ENCODE measurements at places on chromosomes 12 and 14.

DNA sequence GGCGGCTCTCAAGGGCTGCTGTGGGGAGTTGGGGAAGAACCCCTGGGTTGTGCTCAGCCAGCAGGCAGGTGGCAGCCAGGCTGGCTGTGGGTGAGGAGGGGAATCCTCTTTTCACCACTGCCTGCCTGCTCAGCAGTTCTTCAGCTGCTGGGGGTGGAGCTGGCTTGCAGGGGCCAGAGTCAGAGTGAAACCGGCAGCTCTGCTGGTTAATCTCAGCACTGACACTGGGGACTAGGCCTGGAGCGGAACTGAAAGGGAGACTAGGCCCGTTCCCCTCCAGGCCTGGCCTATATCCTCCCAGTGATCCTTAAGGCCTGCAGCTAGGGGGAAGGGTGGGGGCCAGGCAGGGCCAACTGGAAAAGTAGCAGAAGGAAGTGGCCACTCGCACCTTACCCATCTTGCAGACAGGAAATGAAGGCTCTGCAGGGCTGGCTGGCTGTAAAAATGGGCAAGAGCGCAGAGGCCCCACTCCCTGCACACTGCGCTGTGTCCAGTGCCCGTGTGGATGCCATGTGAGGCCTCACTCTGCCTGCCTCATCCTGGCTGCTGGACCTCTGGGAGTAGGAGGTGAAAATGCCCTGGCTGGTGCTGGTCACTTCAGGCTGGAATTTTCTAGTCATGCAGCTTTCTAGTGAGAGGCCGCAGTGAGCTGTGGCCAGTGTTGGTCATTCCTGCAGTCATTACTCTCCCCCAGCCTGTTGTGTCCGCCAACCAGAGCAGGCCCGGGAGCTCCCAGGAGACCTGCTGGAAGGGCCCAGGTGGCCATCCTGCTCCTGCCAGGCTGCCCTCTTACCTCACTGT is 39.4 kb downstream of the SH2B3 start:
- DNase-seq: peak; percentile 64

GRCh38 chr12:101698800-101699347 is 1.4 kb downstream of the CHPT1 start:
- DNase-seq: no peak

DNA sequence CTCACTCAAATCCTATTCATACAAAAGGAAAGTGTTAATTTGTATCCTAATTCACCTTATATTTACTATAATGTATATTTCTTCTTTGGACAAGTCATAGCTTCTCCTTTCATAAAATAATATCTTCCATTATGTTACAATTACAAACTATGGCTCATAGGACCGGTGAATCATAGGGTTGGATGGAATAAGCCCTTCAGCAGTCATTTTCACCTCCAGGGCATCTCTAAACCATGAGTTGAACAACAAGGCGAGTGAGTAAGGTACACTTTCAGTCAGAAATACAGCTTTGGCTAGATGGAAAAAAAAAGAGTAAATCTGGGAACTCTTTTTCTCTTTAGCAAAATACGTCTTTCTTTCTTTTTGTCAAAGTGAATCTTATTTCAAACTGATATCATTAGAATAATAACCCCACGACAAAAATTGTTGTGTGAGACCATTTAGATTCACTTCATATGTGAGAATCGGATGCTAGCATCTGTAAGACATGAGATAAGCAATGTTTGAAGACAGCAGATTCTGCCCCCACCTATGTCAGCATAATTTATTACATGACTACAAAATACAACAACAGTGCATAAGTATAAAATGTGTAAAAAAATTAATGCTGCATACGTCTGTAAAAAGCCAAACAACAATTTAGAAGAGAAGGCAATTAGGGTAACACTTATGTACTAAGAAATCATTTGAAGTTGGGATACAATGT is 184.4 kb upstream of the SLC38A2 start:
- no peak for DNase-seq

DNA sequence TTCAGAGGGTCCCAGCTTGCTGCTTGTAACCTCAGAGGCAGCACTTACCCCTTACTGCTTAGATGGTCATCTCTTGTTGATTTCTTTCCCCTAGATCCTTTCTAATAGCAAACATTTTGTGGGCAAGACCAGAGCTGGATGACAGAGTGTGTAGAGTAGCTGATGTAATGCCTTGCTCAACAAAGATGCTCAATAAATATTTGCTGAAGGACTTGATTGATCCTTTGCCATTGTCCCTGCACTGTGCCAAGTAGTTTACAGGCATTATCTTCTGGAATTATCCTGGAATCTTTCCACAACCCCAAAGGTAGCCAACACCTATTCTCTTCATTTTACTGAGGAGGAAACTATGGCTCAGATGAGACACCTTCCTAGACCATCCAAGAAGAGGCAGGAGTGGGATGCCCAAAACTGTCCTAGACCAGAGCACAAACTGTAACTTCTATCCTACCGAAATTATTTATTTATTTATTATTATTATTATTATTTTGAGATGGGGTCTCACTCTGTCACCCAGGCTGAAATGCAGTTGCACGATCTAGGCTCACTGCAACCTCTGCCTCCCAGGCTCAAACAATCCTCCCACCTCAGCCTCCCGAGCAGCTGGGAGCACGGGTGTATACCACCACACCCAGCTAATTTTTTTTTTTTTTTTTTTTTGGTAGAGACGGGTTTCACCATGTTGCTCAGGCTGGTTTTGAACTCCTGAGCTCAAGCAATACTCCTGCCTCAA is 1.4 kb downstream of the MMAB start:
- DNase-seq: no peak

- DNase-seq: no peak
Observed at GRCh38 chr14:68576031-68576430, 216.8 kb downstream of the ZFP36L1 start.

DNA sequence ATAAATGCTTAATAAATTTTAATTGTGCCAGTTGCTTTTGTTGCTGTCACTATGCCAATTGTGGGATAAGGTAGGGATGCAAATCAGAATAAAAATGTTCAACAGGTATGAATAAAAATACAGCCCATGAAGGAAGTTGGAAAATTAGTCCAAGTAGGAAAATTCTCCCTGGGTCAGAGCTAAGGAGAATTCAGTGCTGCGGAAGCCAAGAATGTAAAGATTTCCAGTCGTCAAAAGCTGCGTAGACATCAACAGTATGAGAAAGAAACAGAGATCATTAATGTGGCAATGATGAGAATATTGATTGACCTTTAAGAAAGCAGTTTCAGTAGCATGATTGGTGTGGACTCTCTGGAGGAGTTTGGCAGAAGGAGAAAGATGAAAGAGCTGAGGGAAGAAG is 87.9 kb downstream of the PLEKHA5 start:
- DNase-seq: no peak

DNA sequence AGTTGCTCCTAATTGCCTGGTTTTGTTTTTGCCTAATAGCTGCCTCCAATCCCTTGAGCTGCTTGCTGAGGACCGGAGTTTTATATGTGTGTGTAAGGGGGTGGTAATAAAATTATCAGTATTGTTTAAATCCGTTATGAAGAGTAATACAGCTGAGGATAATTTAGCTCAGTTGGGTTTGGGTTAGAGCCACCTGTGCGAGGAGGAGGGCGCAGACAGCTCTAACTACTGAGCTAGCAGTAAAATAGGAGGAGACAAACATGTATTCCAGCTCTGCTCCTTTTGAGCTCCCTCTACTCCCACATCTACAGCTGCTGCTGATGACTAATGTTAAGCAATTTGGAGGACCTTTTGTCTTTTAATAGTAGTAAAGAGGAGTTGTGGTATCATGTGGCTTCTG is 61.5 kb downstream of the SPATS2 start:
- no peak for DNase-seq

DNA sequence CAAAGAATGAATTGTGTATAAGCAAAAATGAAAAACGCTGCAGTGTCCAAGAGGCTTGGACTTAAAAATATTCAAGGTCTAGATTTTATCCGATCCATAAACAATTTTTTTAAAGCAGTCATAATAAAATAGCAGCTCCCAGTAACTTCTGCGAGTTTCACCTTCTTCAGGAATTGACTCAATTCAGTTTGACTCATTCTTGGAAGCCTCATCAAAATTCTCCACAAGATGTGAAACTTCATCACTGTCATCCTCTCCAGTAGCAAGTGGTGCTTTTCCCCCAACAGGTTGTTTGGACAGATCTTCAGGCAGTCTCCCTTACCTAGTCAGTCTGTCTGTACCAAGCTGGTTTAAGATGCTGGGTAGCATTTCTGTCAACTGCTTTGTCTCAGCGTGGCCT is 93.5 kb upstream of the FOXG1 start:
- DNase-seq: no peak

- DNase-seq: peak; percentile 65
Observed at GRCh38 chr14:103104654-103105452, 10.3 kb downstream of the EXOC3L4 start.

- DNase-seq: no peak
Observed at GRCh38 chr12:77772676-77773298, 57.9 kb upstream of the NAV3 start.

DNA sequence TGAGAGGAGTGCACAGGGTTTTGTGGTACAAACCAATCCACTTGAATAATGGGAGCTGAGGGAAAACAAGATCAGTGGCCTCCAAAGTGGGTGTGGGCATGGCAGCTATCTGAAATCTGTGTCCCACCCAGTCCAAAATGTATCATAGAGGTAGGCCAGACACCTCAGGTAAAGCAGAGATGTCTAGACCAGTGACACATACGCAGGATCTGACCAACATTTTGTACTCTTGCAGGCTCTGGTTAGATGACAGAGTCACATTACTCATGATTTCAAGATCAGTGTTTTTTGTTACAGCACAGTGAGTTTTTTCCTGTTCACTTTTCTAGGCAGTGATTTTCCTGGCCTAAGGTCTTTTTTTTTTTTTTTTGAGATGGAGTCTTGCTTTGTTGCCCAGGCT is 211.8 kb downstream of the PCNX1 start:
- no peak for DNase-seq

DNA sequence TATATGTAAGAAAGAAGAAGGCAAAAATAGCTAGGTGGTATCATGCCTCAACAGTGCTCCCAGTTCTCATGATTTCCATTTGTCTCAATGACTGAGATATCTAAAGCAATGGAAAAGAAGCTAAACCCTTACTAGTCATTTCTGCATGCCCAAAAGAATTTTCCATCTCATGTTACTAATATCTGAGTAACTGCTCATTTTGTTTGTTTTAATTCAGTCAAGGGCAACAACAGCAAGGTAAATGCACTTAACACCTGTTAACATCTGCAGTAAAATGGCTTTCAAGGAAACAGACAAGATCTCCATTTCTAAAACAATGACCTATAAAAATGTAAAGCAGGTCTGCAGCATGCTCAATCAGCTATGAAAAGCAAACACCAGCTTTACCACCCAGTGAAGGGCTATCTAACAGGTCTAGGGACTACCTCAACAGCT is 19.4 kb upstream of the SELPLG start:
- no peak for DNase-seq

GRCh38 chr12:77388445-77389265 is 323.3 kb upstream of the E2F7 start:
- DNase-seq: no peak

DNA sequence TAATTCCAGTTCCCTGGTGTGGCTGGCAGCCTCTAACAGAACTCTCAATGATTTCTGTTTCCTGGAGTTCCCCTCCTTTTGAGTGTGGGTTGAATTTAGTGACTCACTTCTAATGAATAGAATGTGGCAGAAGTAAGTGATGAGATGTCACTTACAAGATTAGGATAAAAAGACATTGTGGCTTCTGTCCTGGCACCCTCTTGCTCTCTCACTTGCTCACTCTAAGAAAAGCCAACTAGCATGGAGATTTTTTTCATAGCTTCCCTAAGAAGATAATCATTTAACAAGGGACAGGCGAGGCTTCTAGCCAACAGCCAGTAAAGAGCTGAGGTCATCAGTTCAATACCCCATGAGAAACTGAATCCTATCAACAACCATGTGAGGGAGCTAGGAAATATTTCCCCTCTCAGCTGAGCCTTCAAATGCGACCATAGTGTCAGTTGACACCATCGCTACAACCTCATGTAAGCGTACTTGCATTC is 156.7 kb downstream of the TMTC3 start:
- DNase-seq: no peak

GRCh38 chr12:66190519-66191370 is 1.7 kb downstream of the IRAK3 start:
- DNase-seq: no peak

GRCh38 chr14:94689218-94689984 is 77.2 kb downstream of the SERPINA3 start:
- peak; percentile 14 for DNase-seq

DNA sequence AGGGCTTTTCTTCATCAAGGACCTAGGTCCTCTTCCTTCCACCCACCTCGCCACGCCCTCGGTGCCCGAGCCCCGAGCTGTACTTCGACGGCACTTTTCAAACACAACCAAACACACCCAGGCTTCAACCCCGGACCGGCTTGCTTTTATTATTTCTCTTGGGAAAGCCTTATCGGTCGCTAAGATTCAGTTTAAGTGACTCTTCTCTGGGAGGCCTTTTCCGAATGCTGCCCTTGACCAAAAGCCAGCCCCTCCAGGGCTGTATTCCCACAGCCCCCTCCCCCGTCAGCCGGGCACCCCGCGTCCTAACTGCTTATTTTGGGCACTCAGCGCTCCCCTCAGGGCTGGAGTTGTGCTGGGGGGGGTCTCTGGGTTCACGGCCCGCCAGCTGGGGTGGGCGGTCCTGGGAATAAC is 644 bp upstream of the PPP4R4 start:
- no peak for DNase-seq

DNA sequence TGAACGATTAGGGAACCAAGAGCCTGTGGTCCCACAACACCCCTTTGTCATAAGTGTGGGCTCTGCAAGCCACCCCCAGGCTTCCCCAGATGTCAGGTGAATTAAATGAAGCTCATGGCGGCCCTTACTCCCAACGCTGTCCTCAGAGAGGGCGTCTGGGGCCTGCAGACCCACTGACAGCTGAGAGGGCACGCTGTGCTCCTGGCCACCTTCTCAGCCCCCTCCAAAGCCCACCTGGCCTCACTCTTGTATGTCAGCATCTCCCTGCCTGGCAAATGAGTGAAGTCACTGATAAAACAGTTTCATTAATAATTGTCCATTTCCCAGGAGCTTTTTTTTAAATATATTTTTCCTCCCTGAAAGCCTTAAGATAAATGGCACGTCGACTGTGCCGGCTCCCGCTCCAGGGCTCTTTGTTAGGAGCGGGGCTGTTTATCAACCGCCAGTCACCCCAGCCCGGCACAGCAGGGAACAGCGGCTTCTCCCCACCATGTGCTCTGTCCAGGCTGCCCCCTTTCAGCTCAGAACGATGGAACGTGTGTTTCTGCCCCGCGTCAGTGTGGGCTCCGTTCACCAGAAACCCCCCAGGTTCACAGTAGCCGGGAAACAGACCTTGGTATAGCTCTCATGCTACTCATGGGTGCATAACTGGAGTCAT is 94.7 kb upstream of the SFSWAP start:
- DNase-seq: no peak

GRCh38 chr12:52029685-52030084 is 21.6 kb upstream of the NR4A1 start:
- DNase-seq: no peak
